ENCODE measurements at places on chromosomes 4 and X. TPM values are rescaled to one million over a fixed set of nuclear protein-coding genes. Genes with fewer than 3 reads are reported as not detected.

ZDHHC15 gene
- total RNA-seq: not detected

ZFP42 gene
- not detected for total RNA-seq

SHISA3 gene
- not detected for total RNA-seq

ABLIM2 gene
- 7.8 TPM for total RNA-seq

LRCH2 gene
- not detected for total RNA-seq

CTAG1B gene
- total RNA-seq: not detected

ADH1A gene
- total RNA-seq: not detected

INTU gene
- 1.0 TPM for total RNA-seq
